Iris pigment epithelial cell (primary cell): ENCODE measurements at places on chromosomes 13 and 19.

GRCh38 chr13:26919311-26919710 lies 158.7 kb upstream of the GPR12 start:
- no peak for DNase-seq

DNA sequence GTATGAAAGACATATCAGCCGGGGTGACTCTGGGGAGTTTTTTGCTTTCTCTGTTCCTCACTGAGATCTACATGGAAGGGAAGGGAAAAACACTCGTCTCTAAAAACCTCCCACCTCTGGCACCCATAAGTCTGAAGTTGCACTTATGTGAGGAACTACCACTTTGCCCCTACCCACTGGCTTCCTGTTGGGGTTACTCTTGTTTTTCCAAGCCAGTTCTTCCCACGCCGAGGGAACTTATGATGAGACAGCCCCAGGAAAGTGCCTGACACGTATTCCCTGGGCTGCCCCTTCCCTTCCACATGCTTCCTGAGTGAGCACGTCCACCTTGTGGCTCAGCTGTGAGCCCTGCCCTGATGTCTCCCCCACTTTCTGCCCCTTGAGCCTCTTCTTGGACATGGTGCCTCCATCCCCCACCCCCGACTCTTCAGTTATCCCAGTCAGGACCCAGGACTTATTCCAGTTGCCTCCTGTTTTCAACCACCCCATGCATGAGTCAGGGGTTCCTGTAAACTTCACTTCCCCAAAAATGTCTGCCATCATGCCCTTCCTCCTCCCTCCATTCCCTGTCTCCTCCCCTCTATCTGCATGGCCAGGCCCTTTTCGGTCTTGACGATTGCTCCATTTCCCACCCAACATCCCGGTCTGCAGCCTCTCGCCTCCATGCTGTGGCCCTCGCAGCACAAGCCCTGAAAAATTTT lies 5.1 kb upstream of the SIGLEC7 start:
- DNase-seq, result no peak

- no peak for DNase-seq
Measured at GRCh38 chr13:78198419-78198818, 279.8 kb upstream of the EDNRB start.

DNA sequence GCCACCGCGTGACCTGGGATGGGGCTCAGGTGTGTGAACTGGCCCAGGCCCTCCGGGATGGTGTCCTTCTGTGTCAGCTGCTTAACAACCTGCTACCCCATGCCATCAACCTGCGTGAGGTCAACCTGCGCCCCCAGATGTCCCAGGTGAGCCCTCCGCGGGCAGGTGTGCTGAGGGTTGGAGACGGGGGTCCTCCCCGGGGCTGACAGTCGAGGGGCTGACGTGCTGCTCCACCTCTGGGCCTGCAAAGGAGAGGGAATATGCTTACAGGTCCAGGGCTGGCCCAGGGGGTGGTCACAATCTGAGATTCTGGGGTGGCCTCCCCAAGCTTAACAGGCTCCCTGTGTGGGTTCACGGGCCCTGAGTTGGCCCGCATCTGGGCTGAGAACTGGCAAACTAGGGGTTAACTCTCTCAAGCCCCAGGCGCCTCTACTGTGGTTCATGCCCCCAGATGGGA lies 386 bp downstream of the VAV1 start:
- DNase-seq, result no peak

DNA sequence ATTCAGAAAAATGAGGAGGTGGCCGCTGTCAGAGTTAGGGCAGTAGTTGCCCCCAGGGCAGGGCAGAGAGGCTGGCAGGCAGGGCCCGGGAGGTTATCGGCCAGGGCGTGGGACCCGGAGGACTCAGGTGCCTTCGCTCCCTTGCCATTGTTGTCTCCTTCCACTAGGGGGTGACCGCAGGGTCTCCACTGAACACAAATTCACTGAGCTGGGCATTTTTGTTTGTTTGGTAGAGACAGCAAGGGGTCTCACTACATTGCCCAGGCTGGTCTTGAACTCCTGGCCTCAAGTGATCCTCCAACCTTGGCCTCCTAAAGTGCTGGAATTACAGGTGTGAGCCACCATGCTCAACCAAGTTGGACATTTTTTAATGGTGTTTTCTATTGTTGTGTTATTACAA lies 25.1 kb downstream of the CARS2 start:
- no peak for DNase-seq

DNA sequence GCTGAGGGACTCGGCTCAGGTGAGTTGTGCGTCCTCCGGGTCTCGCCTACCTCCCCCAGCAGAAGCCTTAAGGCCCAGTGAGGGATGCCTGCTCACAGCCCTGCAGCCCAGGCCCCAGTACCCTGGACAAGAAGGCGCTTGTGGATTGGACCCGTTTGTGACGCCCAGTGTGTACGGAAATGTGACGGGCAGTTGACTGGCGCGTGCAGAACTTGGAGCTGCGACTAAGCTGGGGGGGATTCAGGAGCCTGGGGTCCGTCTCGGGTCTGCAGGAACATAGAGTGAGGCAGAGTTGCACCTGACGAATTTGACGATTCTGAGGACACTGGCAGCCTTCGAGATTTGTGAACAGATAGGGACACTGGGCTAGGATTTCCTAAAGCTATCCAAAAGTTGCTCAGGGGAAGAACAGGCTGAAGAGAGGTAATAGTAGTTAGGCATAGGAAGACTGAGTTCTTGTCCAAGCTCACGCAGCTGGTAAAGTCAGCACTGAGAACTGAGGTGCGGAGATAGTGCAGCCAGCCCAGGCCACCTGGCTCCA lies 519 bp downstream of the ZNF551 start:
- DNase-seq, result peak; percentile 16

DNA sequence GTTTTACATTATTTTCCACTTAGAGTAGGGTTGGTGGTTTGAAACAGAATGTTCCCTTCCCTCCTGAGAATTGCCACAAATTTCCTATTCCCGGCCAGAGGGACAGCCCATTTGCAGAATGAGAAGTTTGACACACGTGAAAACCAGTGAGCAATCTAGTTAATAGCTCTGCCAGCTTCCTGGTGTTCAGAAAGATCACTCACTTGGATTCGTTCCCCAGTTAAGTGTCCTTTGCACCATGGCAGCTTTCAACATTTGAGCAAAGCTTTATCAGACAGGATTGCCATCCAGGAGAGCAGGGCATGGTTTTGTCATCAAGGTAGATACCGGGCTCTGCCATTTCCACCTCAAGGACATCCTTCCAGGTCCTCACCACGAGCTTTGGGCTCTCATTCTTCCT lies 28.2 kb downstream of the RASL11A start:
- DNase-seq, result no peak

- DNase-seq, result no peak
Measured at GRCh38 chr19:3608079-3608641, 1.5 kb upstream of the TBXA2R start.

DNA sequence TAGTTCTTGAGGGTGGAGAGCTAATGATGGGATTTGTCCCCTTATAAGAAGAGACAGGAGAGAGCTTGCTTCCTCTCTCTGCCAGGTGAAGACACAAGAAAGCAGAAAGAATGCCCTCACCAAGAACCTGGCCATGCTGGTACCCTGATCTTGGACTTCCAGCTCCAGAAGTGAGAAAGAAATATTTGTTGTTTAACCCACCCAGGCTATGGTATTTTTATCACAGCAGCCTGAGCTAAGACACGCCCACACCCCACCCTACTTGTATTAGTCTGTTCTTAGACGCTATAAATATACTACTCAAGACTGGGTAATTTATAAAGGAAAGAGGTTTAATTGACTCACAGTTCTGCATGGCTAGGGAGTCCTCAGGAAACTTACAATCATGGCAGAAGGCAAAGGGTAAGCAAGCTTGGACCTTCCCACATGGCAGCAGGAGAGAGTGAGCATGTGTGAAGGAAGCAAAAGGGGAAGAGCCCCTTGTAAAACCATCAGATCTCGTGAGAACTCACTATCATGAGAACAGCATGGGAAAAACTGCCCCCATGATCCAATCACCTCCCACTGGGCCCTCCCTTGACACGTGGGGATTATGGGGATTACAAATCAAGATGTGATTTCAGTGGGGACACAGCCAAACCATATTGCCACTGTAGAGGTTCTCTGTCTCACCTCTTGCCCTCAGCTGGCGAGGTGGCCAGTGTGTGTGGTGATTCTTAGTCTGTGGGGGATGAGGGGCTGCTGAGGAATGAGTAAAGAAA lies 57.4 kb upstream of the RCBTB2 start:
- no peak for DNase-seq

- DNase-seq, result no peak
Measured at GRCh38 chr13:90958866-90959265, 388.6 kb upstream of the MIR17HG start.

- no peak for DNase-seq
Measured at GRCh38 chr13:108980237-108980636, 350.8 kb downstream of the MYO16 start.

GRCh38 chr13:112057736-112058518 lies 9.0 kb upstream of the SOX1 start:
- DNase-seq, result no peak

DNA sequence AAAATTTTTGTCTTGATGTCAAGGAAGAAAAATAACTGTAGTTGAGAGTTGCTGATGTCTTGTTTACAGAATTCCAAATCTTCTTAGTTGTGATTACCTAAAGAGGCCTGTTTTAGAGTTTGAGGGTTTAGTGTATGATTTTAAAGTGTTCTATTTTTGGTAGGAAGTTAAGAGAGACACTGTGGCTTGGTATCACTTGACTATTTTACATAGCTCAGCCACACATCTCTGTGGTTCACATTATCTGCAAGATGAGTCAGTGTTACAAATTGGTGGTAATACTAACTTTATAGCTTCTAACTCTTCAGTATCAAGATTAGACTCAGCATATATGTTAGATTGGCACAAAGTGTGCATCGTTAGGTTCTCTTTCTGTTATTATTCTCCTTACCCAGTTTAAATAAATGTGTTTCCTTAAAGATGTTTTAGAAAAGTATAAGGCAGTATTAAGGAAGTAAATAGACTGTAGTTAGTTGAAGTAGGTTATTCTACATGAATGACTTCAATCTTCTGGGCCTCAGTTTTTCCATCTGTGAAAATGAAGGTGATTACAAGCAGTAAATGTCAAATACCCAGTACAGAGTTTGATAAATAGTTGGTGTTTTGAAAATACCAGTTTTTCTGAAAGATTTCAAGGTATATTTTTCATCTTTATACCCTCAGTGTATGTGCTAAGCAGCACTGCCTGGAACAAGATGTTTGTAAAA lies 33.4 kb downstream of the COG6 start:
- DNase-seq, result peak; percentile 75

- DNase-seq, result peak; percentile 76
Measured at GRCh38 chr13:33918199-33918932, 100.4 kb downstream of the RFC3 start.

DNA sequence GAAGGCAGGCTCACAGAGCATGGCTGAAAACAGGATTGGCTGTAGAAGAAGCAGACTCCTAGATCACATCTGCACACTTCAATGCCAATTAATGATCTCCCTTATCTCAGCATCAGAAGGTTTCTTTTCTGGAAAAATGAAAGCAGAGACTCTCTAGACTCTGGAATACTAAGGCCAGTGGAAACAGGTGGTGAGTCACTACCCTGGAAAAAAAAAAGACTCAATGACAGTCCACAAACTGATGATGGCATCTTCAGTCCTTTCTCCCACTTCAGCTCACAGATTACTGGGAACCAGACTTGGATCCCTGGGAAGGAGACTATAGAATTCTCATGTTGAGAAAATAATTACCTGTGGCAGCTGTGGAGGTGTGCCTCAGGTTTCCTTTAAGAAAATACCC lies 47.5 kb upstream of the MBNL2 start:
- peak; percentile 8 for DNase-seq

DNA sequence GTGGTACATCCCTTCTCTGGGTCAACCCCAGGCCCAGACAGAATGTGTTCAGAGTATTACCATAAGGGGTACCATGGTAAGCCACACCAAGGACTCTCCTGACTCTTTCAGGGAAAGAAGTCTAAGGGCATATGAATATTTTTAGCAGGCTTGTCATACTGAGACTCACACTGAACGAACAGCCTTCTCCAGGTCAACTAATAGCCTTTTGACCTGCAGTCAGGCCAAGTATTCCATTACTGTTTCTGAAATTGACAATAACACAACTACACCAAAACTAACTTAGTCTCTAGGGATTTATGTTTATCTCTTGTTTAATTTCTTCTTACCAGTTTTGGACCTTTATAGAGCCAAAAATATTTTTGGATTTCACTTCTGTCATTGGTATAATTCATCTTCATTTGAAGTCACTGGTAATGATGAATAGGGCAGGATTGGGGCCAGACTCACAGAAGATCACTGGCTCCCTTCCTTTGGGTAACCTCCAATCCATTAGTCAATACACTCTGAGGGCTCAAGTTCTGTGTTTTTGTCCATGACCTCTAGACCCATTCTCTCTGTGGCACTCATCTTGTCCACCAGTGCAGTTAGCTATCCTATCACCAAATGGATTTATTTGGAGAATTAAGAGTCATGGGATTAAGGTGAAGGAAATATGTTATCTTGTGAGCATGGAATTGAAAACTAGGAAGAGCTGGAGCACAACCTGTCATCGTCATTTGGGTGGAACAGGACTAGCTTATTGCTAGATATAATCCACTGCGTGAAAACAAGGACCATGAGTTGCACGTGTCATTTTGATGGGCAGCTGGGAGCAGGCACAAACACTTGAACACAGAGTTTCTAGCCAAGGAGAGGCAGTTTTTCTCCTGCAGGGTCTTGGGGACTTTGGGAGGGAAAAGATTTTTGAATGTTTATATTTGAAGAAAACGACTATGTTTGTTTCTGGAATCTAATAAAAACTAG lies 313.3 kb downstream of the DCLK1 start:
- no peak for DNase-seq

- DNase-seq, result peak; percentile 81
Measured at GRCh38 chr13:51364404-51365008, 25.0 kb downstream of the SERPINE3 start.

DNA sequence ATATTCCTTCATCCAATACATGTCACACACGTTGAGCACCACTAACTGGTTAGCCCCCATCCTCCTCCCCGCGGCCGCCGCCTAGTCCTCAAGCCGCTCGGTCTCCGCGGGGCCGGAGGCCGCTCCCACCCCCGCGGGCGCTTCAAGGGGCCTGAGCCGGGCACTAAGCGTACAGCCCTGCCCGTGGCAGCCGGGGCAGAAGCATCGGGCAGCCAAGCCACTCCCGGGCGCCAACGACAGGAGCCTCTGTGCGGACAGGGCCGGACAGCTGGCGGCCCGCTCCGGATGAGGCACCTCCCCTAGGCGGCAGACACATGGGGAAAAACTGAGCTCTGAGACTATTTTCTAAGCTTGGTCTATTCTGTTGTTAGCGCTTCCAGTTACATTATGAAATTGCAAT lies 2.8 kb upstream of the ZNF543 start:
- no peak for DNase-seq

GRCh38 chr13:79194727-79195126 lies 211.3 kb downstream of the RBM26 start:
- no peak for DNase-seq
